ENCODE measurements at places on chromosomes 3 and 15.

DNA sequence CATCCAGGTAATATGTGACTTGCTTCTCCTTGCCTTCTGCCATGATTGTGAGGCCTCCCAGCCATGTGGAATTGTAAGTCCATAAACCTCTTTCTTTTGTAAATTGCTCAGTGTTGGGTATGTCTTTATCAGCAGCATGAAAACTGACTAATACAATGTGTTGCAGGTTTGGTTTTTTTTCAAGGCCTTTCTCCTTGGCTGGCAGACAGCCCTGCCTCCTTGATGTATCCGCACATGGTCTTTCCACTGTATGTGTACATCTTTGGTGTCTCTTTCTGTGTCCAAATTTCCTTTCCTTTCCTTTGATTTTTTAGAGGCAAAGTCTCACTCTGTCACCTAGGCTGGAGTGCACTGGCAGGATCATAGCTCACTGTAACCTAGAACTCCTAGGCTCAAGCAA is 260.1 kb downstream of the TUSC7 start:
- no peak for DNase-seq

DNA sequence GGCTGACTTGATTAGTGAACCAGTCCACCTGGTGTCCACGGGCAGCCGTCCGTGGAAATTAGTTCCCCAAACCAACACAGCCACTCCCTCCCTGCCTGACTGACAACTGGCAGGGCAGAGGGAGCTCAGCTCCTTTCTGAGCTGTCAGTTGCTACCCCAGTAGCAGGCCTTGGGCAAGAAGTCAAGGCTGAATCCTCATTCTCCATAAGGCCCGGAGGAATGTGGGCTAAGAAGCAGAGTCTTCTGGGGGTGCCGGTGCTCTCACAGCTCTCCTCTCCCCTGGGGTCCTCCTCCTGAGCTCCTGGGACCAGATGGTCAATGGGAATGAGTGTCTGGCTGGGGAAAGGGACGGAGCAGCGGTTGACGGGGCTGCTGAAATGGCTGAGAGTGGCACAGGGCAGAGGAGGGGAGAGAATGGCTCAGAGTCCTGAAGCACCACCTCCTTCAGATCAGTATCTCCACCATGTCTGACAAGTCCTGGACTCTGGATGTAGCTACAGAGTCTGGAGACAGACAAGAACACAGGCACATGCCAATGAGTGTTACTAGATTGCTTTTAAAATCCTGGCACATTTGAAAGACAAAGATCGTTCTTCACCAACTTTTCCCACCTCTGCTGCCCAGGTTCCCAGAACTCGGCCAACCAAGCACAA is 16.9 kb downstream of the AMOTL2 start:
- DNase-seq = no peak

DNA sequence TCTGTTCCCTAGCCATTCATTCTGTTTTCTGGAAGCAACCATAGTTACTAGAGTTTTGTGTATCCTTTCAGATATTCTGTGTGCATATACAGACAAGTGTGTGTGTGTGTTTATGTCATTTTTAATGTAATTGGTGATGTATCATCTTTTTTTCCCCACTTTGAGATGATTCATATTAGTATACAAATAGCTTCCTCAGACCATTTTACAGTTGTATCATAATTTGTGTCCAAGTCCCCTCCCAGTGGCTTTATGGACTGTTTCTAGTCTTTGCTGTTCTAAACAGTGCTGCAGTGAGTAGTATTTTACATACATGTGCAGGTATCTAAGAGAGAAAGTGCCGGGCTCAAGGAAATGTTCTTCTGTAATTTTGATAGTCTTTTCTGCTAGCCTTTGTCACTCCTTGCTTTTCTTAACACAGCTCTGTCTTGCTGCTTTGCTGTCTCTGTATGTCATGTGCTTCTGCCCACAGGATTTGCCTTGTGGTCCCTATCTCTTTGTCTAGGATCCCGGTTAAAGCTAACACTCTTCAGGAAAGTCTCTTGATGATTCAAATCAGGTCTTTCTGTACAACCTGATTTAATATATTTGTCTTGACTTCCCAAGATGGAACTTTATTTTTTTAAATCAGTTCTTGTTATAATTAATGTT is 31.5 kb upstream of the FBXL22 start:
- no peak for DNase-seq

DNA sequence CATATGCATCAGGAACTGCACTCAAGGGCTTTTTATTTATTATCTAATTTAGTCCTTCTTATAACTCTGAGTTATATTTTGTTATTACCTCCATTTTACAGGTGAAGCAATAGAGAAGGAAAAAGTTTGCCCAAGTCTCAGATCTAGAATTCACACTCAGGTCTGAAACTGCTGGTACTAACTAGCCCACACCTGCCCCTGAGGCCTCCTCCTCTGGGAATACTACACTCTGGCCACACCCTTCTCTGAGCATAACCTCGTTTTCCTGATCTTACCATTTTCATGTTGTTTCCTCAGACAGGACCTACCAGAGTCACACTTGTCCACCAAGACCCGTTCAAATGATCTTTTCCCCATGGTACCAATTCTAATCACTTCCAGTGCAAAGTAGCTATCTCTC is 94.1 kb upstream of the CHRM5 start:
- DNase-seq = no peak

DNA sequence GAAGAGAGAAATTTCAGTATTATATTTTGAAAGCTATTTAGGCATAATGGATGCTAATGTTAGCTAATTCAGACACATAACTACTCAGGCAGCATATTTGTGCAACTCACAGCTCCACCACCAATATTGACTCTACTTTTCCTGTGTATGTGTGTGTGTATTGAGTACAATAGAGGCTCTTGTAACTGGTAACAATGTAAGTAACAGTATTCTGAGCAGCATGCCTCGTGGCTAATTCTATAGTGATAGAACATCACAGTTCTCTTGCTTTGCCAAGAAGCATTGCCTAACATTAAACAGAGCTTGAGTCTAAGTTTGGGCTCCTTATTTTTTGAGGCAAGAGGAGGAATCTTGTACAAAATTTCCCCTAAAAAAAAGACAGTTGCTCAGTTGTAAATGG is 98.6 kb upstream of the ARHGEF26 start:
- no peak for DNase-seq

DNA sequence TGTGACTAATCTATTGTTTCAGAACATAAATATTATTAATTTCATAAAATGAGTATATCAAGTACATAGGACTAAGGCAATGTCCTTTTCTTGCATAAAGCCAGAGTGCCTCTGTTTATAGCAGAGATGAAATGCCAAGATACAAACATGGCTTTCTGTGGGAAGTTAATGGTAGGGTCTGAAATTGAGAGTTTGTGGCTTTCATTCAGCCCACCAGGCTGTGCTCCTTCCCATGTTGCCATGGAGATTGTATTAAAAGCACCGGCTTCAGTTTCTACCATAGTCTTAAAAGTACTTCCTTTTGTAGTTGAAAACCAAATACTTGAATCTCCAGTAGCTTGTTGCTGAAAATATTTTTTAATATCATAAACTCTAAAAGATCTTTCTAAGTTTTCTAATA is 114.0 kb downstream of the LRRC28 start:
- DNase-seq = no peak

DNA sequence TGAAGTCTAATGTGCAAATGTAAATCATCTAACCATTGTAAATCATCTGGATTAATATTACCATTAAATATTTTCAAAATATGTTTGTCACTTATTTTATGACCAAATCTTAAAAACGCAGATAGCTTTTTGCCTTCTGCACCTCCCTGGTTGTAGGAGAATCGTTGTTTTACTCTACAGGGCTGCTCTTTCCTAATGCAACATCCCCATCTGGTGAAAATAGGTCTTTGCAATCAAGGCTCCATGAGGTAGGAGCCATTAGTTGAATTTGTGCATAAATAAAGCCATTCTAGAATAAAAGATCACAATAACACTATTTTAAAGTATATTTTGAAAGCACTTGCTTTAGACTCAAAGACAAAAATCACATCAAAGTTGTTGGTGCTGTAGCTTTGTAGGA is 535.6 kb upstream of the AGTR1 start:
- no peak for DNase-seq

GRCh38 chr15:82393671-82394070 is 35.9 kb upstream of the GOLGA6L9 start:
- no peak for DNase-seq

GRCh38 chr3:119559441-119559963 is at the start of gene CD80:
Gene CD80, minus strand, starts transcription at chr3:119559614. Its CDS starts 1,886 bp downstream, at chr3:119557728.
- peak; percentile 2 for DNase-seq

DNA sequence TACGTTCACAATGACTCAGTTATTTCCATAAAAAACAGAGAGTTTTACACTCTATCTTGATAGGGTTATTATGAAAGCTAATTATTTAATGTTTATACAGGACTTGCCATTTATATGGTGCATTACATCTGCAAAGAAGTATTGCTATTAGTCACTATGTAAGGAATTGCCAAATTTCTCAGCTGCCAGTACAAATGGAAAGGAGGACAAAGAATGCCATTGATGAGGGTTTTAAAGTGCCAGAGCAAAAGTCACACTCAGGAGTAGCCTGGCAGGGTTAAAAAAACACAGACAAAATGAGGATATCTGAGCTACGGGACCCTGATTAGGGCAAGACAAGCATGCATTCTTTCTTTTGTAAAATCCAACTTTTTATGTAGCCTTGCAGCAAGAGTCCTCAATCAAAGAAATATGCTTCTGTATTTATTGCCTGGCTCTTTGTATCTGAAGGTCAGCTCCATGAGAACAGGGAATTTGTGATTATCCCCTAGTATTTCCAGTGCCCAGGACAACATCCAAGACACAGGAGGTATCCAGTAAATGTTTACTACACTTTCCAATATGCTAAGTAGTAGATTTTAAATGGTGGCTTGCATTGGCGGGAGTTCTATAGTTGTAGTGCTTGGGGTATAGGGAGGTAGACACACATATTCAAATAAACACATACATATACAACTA is 1013.6 kb downstream of the ROBO1 start:
- DNase-seq = no peak

- no peak for DNase-seq
These were observed 213.3 kb upstream of the GBE1 start for GRCh38 chr3:81974751-81975150.

Data from substantia nigra (tissue), 51 donors.